ENCODE measurements at places on chromosomes 11 and 22.

- no peak for DNase-seq
These were observed 564.8 kb downstream of the TBC1D22A start for GRCh38 chr22:47327241-47327640.

GRCh38 chr11:130600616-130601015 lies 152.2 kb downstream of the ADAMTS15 start:
- DNase-seq, result no peak

GRCh38 chr11:43639224-43639623 lies 41.3 kb upstream of the HSD17B12 start:
- DNase-seq, result no peak

GRCh38 chr11:11992257-11993212 lies 15.9 kb downstream of the DKK3 start:
- DNase-seq, result no peak

DNA sequence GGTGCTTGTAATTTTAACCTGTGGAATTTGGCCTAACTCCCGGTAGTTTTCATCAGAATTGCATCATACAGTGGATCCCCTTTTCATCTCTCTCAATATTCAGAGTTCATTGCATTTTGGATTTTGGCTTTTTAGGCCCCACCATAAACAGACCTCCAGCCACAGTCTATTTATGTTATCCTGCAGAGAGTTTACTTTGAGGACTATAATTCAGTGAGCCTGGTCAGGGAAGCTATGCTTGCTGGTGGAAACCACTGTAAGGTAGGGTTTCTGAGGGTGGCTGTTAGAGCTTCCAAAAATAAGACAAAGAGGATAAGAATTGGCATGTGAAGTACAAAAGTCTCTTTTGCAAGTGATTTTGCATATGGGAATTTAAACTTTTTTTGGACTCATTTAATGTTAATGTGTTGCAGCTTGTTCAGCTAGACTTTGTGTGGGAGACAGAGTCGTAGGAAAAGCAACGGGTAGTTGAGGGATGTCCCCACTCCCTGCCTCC lies 34.8 kb upstream of the DDI1 start:
- DNase-seq, result no peak

DNA sequence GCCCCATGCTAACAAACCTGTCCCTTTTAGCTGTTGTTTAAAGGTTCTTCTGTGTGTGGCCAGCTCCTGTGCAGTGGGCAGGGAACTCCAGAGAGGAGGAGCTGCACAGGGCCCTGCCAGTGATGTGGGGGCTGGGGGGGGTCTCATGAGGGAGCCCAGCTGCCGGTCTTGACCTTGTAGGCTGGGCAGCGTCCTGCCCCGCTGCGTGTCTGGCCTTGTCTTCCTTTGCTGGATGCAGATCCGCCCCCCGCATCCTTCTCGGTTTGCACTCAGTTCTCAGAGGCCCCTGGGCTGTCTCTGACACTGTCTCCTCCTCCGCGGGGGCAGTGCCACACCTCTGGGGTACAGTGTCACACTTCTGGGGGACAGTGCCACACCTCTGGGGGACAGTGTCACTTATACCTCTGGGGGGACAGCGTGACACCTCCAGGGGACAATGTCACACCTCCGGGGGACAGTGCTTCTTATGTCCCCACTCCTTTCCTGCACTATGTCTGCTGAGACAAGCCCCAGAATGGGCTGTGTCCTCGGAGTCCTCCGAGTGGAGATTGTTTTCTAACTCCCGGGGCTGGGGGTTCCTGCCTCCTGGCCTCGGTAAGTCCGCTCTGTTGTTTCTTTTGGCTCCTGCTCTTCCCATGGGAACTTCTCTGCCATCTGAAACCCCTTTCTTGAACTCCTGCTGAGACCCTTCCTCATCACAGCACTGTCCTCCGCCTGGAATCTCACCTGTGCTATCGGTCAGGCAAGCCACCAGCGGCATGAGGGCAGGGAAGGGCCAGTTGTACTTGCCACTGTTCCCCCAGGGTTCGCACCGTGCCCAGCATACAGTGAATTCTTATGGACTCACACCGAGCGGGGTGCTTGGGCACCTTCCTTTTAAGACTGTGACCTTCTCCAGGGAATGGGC lies 788.3 kb downstream of the TBC1D22A start:
- DNase-seq, result no peak

DNA sequence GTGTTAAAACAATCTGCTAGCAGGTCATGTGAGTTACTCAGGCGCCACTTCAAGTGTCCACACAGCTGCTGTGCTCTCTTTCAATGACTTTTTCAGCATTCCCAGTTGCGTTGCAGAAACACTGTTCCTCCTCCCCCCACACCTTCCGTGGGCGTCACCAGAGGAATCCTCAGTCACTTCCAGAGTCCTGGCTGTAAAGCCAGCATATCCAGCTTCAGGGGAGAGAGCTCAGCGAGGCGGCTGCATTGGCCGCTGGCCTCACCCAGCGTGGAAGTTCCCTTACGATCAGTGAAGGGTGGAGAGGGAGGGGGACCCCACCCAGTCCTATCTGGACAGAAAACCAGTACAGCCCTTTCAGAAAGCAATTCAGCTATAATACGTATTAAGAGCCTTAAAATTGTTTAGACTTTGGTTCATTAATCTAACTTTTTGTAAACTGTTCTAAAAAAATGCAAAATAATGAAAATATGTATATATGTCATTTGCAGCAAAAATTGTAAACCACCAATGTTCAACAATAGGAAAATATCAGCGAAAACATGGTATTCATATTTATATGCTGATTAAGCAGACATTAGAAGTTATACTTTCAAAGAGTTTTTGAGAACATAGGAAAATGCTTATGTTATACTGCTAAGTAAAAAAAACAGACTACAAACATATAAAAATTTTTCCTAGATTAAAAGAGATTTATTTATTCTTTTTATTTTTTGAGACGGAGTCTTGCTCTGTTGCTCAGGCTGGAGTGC lies 2.8 kb upstream of the ANO9 start:
- no peak for DNase-seq
